A549 treated with DMSO at 1 μM for 4 hours (cell line): ENCODE measurements at places on chromosomes 4 and X. TPM values are rescaled to one million over a fixed set of nuclear protein-coding genes. Genes with fewer than 3 reads are reported as not detected.

TMSB15C gene
- 0.09 to 0.31 TPM (median 0.16 TPM) in 4 of 5 replicates, not detected in the other for total RNA-seq

RIPPLY1 gene
- total RNA-seq: 0.08 to 0.11 TPM in 2 of 5 replicates, not detected in the others

SH3RF1 gene
- total RNA-seq: 10.6 to 15.7 TPM (median 11.9 TPM) in 5 replicates

MMRN1 gene
- not detected in 5 replicates for total RNA-seq

BOD1L1 gene
- 17.2 to 22.6 TPM (median 20.8 TPM) in 5 replicates for total RNA-seq

GABRA4 gene
- not detected in 5 replicates for total RNA-seq

GSX2 gene
- total RNA-seq: not detected in 5 replicates

CD40LG gene
- total RNA-seq: not detected in 5 replicates

AR gene
- 3.4 to 4.7 TPM (median 4.1 TPM) in 5 replicates for total RNA-seq

TMEM271 gene
- not detected in 5 replicates for total RNA-seq

LRIT3 gene
- 0.03 to 0.07 TPM (median 0.06 TPM) in 4 of 5 replicates, not detected in the other for total RNA-seq

CD38 gene
- total RNA-seq: 8.4 to 12.4 TPM (median 9.5 TPM) in 5 replicates

NUDT10 gene
- total RNA-seq: 0.28 to 0.56 TPM (median 0.45 TPM) in 5 replicates

CT45A5 gene
- 0.08 to 0.19 TPM in 2 of 5 replicates, not detected in the others for total RNA-seq

PPP4R3C gene
- not detected in 5 replicates for total RNA-seq

PPP2R2C gene
- 29.6 to 44.0 TPM (median 40.4 TPM) in 5 replicates for total RNA-seq

ANAPC4 gene
- 10.4 to 14.2 TPM (median 13.6 TPM) in 5 replicates for total RNA-seq

MAGEA4 gene
- total RNA-seq: not detected in 5 replicates

GAB3 gene
- total RNA-seq: 0.30 to 0.76 TPM (median 0.42 TPM) in 5 replicates

RAB41 gene
- not detected in 5 replicates for total RNA-seq

TENM3 gene
- 0.92 to 2.4 TPM (median 1.6 TPM) in 5 replicates for total RNA-seq

ATP1B4 gene
- total RNA-seq: not detected in 5 replicates
